ENCODE measurements at places on chromosomes 3 and 15.

DNA sequence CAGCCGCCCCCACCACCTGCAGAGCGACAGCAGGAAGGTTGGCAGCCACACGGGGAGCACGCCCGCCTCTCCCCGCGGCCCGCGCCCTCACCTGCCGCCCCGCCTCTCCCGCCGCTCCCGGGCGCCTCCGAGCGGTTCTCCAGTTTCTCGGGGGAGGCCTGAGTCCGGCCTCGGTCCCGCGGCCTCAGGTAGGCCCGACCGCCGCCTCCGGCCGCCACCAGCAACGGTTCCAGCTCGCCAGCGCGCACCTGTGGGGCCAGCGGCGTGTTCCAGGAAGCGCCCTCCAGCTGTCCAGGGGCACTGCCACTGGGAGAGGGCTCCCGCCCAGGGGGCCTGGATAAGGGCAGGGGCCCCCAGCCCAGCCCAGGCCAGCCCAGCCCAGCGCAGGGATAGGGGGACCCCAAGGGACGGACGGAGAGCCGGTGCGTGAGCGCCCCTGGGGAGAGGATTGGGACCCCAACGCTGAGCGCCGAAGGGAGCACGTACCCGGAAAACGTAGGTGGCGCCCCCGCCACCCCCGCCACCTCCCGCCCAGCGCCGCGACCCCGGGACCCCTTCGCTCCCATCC lies 2.2 kb downstream of the LTK start:
- no peak for DNase-seq

GRCh38 chr3:183966361-183966791 lies 51.3 kb downstream of the ABCC5 start:
- no peak for DNase-seq

DNA sequence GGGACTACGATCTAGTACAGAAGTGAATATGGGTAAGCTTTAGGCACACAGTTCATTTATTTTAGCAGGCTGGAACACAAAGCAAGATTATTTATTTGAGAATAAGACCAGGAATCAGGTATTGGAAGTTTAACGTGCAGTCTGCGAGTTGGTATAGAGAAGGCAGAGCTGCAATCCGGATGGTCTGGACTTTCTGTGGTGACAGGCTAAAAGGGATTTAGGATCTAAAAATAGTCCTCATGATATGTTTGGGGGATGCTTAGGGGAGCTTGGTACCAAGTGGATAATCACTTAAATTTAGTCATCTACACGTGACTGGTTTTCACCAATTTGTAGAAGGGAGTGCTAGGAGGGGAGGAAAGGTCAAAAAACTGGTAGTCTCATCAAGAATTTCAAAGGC lies 119.4 kb downstream of the DLG1 start:
- DNase-seq, result no peak

- DNase-seq, result peak; percentile 100
These were observed 29.7 kb downstream of the ALG1L2 start for GRCh38 chr3:130111185-130111864.

- no peak for DNase-seq
These were observed 2.8 kb downstream of the EFHB start for GRCh38 chr3:19931180-19931692.

- no peak for DNase-seq
These were observed 67.7 kb downstream of the SCN5A start for GRCh38 chr3:38581774-38582173.
